Stomach (tissue), 19 donors: ENCODE measurements at places on chromosomes 7 and 10. TPM values are rescaled to one million over a fixed set of nuclear protein-coding genes. Genes with fewer than 3 reads are reported as not detected.
A peak's percentile ranks its signal among the peaks of the same experiment; 100 is the strongest.

The ADAM12 gene
- not detected for total RNA-seq

The C10orf105 gene
- total RNA-seq = not detected

The DYDC2 gene
- total RNA-seq = not detected

The FAM237B gene
- not detected for total RNA-seq

The GNAT3 gene
- total RNA-seq = not detected

The PTN gene
- not detected for total RNA-seq

The SEMA3A gene
- 34.8 TPM for total RNA-seq

The CALCR gene
- not detected for total RNA-seq

The CCL24 gene
- not detected for total RNA-seq

The FAM241B gene
- total RNA-seq = 0.58 TPM

DNA sequence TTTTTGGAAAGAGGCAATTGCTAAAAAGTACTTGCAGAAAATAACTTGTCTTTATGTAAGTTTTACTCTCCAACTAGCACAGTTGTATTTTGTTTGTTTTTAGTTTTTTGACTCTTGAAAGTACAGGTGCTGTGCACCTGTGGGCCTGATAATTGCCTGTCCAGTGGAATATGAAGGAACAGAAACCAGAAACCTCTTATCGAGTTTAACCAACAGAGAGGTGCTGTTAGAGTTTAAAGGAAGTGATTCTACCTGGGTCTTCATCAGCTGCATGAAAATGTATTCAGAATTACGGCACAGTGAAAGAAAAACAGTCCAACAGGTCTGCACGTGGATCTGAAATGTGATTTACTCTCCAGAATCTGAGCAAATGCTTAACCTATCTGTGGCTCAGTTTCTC, 326.6 kb upstream of the POM121L12 start:
- DNase-seq = no peak

DNA sequence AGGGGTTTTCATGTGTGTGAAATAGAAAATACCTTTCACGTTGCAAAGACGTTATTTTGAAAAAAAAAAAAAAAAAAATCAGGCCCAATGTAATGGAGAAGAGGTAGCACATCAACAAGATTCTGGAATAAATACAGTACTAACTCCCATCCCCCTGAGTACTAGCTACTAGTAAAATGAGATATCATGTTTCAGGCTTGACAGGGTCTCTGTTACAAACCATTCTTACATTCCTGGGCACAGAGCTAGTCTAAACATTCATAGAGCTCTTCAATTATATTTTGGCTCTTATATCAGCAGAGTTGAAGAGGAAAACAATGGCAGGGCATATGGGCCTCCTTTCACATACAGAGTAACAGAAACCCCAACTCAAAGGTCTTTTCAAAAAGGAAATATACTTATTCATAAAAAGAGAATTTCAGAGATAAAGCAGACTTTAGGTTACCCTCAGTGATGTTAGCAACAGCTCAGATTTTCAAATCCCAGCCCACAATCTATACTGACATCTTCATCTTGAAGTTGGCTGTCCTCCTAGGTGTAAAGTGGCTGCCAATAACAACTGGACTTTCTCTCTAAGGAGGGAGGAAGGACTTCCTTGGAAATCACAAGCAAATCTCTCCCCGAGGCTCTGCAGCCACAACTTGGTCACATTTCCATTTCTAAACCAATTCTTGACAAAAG, 18.6 kb downstream of the C7orf33 start:
- peak; percentile 57 for DNase-seq

DNA sequence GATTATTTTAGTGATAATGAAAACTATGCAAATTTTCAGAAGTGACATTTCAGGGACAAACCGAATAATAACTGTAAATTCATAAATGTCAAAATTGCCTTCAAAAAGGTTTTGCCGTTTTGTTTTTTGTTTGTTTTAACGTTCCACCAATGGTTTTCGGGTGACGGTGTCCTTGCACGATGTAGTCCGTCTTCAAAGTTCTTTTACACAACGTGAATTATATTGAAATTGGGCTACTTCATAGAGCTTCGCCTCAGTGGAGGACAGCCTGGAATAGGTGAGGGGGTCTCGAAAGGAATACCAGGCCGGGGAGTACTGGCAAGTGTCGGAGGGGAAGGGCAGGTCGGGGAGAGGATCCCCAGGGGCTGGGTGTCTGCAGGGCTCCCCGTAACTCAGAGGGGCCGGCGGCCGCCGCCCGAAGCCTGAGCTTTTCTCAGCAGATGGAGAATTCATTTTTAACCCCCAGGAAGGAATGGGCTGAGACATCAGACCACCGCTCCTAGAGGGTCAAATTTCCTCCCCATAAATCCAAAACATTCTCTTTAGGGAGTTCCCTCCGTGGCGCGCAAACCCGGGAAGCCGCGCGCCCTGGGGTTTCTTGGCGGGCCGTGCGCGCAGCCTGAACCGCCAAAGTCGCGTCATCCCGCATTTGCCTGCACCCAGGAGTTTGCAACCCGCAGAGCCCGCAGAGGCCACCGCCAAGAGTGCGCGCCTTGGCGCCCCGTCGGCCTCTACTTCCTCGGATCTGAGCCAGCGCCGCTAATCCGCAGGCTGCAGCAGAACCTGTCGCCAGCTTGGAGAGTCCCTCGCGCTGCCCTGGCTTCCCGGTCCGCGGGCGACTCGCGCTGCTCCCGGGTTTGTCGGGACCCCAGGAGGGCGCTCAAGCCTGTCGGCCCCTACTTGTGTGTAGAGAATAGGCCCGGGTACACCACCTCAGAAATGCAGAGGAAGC, 17.3 kb upstream of the EVX1 start:
- DNase-seq = no peak

DNA sequence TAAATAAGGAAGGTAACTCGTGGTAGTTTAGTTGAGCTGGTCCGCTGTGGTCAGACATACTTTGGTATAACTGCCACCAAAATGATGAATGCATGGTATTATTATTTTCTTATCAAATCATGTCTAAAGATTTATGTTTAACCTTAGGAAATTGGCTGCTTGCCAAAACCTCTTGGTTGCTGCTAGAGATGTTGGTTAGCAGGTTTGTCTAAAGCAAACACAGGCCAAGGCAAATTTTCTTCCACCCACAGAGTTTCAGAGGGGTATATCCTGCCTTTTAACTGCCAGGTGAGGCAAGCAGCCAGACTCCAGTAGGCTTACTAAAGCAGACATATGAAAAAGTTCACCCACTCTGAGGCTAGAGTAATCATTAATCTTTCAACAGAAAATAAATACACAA, 101.4 kb downstream of the SEMA3E start:
- DNase-seq = peak; percentile 72

GRCh38 chr10:84715911-84716310, 387.5 kb downstream of the CCSER2 start:
- peak; percentile 48 for DNase-seq

- peak; percentile 88 for DNase-seq
These were observed 12.9 kb downstream of the MDH2 start for GRCh38 chr7:76060842-76061241.

- DNase-seq = peak; percentile 77
These were observed 182.4 kb downstream of the ARHGAP21 start for GRCh38 chr10:24541239-24541753.

GRCh38 chr7:129926618-129927017, 26.1 kb downstream of the UBE2H start:
- DNase-seq = no peak

- DNase-seq = peak; percentile 29
These were observed 31.0 kb upstream of the ABCB4 start for GRCh38 chr7:87506246-87507180.

DNA sequence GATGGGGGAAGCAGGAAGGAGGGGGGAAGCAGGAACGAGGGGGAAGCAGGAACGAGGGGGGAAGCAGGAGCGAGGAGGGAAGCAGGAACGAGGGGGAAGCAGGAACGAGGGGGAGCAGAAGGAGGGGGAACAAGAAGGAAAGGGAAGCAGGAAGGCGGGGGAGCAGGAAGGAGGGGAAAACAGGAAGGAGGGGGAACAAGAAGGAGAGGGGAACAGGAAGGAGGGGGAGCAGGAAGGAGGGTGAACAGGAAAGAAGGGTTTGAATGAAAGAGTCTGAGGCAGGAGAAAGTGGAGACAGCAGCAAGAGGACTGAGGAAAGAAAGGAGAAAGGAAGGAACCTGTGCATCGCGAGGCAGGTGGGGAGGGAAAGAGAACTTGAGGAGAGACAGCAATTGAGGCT, 256.6 kb downstream of the PTEN start:
- no peak for DNase-seq

GRCh38 chr7:79822620-79823240, 311.9 kb upstream of the GNAI1 start:
- no peak for DNase-seq

DNA sequence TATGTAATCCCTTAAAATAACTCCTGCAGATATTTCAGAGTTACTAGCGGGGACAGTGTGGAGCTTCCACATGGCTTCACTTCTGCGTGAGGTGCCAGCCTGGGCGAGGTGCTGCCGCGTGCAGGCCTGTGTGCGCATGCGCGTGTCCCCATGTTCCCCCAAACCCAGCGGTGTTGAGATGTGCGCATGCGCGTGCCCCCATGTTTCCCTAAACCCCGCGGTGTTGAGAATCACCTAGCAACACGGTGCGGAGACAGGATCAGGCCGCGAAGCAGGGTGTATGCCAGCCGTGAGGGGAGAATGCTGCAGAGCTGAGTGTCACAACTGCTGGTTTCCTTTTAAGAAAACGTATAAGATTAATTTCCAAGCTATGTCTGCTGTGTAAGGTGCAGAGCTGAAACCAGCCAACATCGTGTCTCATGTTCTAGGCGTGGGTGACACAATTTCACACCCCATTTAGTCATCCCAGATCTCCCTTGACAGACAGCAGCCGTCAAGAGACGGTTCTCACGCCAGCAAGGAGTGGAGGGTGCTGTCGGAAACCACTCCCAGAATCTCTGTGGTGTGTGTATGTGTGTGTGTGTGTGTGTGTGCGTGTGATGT, 71.9 kb upstream of the ADARB2 start:
- no peak for DNase-seq

GRCh38 chr10:23337616-23338015, 7.0 kb downstream of the C10orf67 start:
- DNase-seq = no peak

DNA sequence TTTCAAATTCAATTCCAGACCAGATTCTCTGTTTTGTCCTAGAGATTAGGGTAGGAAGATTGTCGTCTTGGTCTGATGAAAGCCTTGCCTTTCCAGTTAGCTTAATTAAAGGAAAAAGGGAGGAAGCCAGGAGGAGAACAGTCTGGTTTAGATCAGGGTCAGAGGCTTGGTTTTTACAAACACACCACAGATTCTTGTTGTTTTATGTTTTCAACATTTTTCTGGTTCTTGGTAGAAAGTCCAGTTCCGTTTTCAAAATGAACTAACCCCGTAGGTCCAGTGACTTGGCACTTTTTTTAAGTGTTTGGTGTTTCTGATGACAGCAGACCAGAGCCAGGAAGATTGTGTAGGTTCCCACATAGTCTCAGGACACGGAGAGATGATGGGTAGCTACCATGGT, 167.1 kb upstream of the INHBA start:
- no peak for DNase-seq

DNA sequence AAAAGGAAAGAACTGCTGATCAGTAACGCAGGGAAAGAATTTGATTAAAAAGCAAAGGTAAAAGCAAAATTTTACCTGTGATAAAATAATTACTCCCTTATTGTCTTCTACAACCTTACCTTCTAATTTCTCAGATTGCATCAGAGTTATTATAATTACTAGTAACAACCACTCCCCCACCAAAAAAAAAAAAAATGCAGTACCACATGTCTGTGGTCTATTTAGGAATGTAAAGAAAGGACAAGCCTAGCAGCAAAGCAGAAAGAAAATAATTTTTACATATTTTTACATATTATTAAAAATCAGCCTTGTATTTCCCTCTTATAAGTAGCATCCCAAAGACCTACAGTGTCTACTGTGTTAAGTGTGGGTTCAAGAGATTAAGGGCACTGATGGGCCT, 430.4 kb downstream of the TFEC start:
- no peak for DNase-seq

- no peak for DNase-seq
These were observed 575 bp downstream of the PLPP4 start for GRCh38 chr10:120457431-120458172.
